Stimulated activated naive CD8-positive, alpha-beta T cell treated with anti-CD3 and anti-CD28 coated beads, Interleukin-15, amount 100 ng/mL, for 72 hours (primary cell): ENCODE measurements at places on chromosomes 2 and 18.

DNA sequence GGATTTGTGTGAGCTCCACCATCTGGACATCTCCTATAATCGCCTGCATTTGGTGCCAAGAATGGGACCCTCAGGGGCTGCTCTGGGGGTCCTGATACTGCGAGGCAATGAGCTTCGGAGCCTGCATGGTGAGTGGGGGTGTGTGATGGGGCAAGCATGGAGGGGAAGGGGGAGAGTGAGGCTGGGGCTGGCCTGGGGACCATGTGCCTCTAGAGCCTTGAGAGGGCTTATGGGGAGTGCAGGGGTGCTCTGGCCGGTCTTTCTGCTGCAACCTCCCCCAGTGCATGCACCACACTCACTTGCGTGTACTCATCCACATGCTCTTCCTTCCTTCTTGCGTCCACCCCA is 7.9 kb downstream of the STK11IP start:
- DNase-seq = no peak

DNA sequence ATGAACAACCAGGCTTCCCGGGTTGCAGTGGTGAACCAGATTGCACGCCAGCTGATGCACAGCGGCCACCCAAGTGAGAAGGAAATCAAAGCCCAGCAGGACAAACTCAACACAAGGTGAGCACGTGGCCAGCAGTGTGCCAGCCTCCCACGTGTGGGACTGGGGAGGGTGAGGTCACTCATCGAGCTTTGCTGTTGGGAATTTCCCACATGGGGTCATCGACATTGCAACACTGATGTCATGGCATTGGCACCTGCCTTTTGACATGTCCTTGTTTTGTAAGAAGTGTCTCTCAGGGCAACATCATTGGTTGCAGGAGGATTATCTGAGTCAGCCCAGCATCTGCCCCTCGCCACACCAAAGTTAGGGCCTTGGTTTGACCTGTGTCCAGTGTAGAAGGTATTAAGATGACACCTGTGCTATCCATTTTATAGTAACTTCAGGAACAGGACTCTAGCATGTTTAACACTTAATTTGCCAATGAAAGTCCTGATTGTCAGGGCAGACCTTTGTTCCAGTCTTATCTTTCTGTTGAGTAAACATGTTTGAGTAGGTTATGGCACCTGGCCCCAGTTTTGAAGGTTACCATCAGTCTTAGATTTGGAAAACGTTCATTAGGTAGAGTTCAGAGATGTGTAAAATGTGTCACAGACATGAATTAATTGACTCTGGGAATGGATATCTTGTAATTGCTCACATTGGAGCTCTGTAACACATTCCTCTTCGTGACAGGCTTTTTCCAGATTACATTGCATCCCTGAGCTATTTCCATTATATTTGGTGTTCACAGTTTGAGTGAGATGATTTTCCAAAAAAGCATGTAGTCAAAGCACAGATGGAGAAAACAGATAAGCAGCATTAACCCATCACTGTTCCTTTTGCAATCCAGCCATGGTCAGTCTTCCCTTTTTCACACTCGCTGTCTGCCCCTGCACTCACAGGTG is 93.3 kb upstream of the EML6 start:
- DNase-seq = no peak

- DNase-seq = no peak
Observed at GRCh38 chr2:197157879-197158537, 152.6 kb downstream of the ANKRD44 start.

- DNase-seq = no peak
Observed at GRCh38 chr18:44227501-44227900, 453.2 kb upstream of the SETBP1 start.

- DNase-seq = no peak
Observed at GRCh38 chr2:143640826-143641225, 511.6 kb downstream of the ARHGAP15 start.
